Upper lobe of right lung (tissue), 1 donor: ENCODE measurements at places on chromosomes 1 and 21. TPM values are rescaled to one million over a fixed set of nuclear protein-coding genes. Genes with fewer than 3 reads are reported as not detected.

Gene PLA2G2F
- total RNA-seq: not detected

Gene ACOT7
- total RNA-seq: 22.8 TPM

Gene SPRR2B
- total RNA-seq: not detected

DNA sequence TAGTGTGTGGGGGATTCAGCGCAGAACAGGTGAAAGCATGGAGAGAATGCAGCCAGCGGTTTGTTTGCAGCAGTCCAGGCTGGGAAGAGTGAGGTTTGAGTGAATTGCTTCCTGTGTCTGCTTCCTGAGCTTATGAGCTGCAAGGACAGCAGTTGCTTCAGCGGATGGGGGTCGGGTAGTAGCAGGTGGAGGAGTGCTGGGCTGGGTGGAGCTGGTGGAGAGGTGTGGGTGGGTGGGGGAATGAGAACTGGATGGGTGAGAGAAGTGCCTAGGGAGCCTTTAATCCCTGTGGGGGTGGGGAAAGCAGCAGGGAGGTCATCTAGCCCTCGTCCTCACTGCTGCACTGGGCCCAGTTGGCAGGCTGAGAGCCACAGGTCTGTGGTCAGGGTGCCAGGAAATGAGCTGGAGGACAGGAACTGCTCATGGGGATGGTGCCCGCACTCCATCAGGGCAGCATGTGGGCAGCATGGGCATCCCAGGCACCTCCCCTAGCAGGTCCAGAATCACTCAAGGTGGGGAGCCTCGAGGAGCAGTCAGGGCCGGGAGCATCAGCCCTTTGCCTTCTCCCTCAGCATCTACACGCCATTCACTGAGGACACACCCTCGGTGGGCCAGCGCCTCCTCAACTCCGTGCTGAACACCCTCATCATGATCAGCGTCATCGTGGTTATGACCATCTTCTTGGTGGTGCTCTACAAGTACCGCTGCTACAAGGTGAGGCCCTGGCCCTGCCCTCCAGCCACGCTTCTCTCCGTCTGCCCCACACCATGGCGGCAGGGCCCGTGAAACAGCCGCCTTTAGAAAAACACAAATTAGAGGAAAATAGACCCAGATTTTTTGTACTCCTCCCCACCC lies 14.8 kb downstream of the PSEN2 start:
- no peak overlapping the region for H3K4me3 ChIP-seq
- peaks cover 11% of the 10 kb centered on the region for H3K4me1 ChIP-seq
- peaks cover 50% of the 10 kb centered on the region for H3K36me3 ChIP-seq
- no peaks in the 10 kb centered on the region for H3K27me3 ChIP-seq
- DNase-seq: peak; percentile 48
- H3K27ac ChIP-seq: no peak overlapping the region

DNA sequence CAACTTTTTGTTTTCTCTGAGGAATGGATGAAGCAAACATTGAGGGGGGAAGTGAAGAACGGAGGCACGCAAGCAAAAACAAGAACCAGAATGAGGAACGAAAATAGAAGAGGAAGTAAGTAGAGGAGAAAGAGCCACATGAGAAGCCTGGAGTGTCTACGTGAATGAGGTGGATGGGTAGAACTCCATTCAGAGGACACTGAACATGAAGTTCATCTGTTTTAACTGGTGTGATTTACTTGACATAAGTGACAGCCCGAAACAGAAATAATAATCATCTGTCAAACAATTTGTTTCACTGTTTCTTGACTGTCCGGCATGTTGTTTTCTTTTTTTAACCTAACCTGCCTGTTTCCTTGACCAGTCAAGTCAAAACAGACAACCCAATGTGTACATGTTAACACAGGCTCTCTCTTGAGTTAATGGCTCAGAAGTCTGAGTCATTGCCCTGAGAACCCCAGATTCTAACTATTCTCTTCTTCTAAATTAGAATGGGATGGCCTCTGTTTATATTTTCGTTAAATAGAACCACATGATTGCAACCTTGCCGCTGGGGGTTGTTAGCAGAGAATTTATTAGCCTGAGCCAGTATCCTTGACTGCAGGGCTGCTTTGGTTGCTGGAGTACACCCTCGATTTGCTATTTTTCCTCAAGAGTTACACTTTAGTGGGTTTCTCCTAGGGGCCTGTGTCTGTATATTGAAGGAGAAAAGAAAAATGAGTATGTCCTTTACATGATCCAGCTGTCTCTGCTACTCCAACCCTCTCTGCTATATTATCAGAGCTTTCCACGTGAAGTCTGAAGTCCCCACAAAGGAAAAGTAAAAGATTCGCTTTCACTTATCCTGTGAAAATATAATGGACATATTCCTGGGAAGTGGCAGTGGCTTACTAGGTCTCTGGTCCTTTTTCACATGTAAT lies 151.7 kb downstream of the ZC3H11B start:
- H3K27me3 ChIP-seq: no peaks in the 10 kb centered on the region
- no peaks in the 10 kb centered on the region for H3K36me3 ChIP-seq
- DNase-seq: no peak
- no peak overlapping the region for H3K4me3 ChIP-seq

- no peaks in the 10 kb centered on the region for H3K4me1 ChIP-seq
- peaks cover 72% of the 10 kb centered on the region for H3K27me3 ChIP-seq
- no peaks in the 10 kb centered on the region for H3K36me3 ChIP-seq
- H3K4me3 ChIP-seq: no peak overlapping the region
- no peak overlapping the region for H3K27ac ChIP-seq
Observed at GRCh38 chr1:6448749-6449631, 17.0 kb downstream of the TNFRSF25 start.

- no peak for DNase-seq
- H3K27me3 ChIP-seq: no peaks in the 10 kb centered on the region
- H3K36me3 ChIP-seq: no peaks in the 10 kb centered on the region
Observed at GRCh38 chr21:14918527-14918926, 146.3 kb downstream of the NRIP1 start.

- DNase-seq: no peak
- no peaks in the 10 kb centered on the region for H3K4me1 ChIP-seq
- no peak overlapping the region for H3K27ac ChIP-seq
- no peaks in the 10 kb centered on the region for H3K27me3 ChIP-seq
- no peak overlapping the region for H3K4me3 ChIP-seq
Observed at GRCh38 chr1:6688757-6689156, 12.9 kb downstream of the DNAJC11 start.

GRCh38 chr1:169499807-169500206 lies 14.1 kb upstream of the SLC19A2 start:
- H3K4me1 ChIP-seq: no peaks in the 10 kb centered on the region
- no peaks in the 10 kb centered on the region for H3K27me3 ChIP-seq
- H3K4me3 ChIP-seq: no peak overlapping the region
- no peak overlapping the region for H3K27ac ChIP-seq

- H3K27me3 ChIP-seq: no peaks in the 10 kb centered on the region
- H3K4me3 ChIP-seq: peak overlapping the region; percentile 63
- DNase-seq: no peak
- peak overlapping the region; percentile 74 for H3K27ac ChIP-seq
- H3K4me1 ChIP-seq: peaks cover 13% of the 10 kb centered on the region
Observed at GRCh38 chr1:40860706-40861223, 1.4 kb downstream of the CITED4 start.

GRCh38 chr1:209858561-209859103 lies 30.9 kb downstream of the UTP25 start:
- peaks cover 11% of the 10 kb centered on the region for H3K36me3 ChIP-seq
- no peak overlapping the region for H3K4me3 ChIP-seq
- H3K27ac ChIP-seq: no peak overlapping the region
- peaks cover 8% of the 10 kb centered on the region for H3K27me3 ChIP-seq
- no peak for DNase-seq
